ENCODE measurements at places on chromosomes 2 and 18. TPM values are rescaled to one million over a fixed set of nuclear protein-coding genes. Genes with fewer than 3 reads are reported as not detected.

GRCh38 chr2:58047373-58047935 lies 848 bp downstream of the VRK2 start:
- DNase-seq: no peak

DNA sequence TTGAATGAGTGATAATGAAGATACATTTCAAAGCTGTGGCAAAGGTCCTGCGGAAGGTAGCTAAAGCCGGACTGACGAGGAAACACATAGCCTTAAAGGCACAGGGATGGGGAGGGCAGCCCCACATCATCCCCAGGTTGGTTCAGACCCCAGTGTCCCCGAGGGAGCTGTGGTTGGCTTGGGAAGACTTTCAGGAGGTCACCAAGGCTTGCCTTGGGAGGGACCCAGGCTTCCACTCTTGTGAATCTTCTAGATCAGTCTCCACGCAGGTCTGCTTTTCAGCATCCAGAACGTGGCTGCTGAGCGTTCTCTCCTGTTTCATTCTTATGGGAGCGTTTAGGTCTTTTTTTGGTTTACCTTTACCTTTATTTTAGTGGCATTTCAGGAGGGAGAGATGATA lies 16.8 kb downstream of the KIF1A start:
- no peak for DNase-seq

GRCh38 chr18:22211657-22212056 lies 42.3 kb downstream of the GATA6 start:
- no peak for DNase-seq

DNA sequence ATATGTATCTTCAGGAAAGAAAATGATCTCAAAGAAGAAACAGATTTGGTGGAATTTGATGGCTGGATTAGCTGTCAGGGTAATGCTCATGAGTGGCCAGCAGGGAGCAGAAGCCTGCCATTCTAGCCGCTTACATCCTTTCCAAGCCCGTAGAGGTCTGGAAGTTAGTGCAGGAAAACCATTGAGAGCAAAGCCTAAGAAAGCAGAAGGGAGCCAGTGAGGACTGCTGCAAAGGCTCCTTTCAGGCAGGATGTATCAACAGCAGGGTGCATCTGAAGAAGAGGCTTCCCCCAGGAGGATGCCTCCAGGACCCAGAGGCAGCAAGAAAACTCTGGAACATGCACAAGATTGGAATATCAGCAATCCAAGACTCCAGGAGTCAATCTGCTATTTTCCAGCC lies 22.9 kb upstream of the LBH start:
- peak; percentile 76 for DNase-seq

The OSBPL6 gene
- polyA plus RNA-seq: 1.7 TPM

- no peak for DNase-seq
Measured at GRCh38 chr18:66005831-66006588, 255.2 kb downstream of the CDH7 start.

DNA sequence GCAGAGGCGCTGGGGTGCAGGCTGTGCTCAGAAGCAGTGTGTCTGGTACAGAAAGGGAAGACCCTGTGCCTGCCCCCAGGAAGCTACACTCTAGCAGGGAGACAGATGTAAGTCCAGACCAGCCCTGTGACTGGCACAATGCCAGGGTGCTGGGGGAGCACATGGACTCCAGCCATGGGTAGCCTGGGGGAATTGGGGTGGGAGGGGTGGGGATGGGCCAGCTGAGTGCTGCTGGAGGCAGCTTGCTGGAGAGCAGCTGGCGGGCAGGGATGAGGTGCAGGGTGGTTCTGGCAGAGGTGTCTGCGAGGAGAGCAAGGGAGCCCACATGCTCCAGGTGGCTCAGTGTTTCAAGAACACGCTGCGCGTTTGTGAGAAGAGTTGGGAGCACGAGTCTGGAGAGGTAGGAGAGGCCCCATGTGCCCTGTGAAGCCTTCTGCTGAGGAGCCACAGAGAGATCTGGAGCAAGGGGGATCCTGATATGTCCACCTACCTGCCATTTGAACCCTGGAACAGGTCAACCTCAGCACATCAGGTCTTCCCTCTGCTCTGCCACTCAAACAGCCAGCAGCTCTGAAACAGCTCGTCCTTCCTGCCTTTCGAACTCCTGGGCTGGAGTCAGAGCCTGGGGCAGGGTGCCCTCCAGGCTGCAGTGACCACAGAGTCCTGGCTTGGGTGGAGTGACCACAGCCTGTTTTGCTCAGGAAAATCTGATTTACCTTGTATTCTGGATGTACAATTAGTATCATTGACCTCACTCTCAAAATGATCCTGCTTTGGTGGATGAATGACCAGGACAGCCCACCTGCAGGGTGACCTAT lies 15.1 kb downstream of the ALLC start:
- DNase-seq: no peak

DNA sequence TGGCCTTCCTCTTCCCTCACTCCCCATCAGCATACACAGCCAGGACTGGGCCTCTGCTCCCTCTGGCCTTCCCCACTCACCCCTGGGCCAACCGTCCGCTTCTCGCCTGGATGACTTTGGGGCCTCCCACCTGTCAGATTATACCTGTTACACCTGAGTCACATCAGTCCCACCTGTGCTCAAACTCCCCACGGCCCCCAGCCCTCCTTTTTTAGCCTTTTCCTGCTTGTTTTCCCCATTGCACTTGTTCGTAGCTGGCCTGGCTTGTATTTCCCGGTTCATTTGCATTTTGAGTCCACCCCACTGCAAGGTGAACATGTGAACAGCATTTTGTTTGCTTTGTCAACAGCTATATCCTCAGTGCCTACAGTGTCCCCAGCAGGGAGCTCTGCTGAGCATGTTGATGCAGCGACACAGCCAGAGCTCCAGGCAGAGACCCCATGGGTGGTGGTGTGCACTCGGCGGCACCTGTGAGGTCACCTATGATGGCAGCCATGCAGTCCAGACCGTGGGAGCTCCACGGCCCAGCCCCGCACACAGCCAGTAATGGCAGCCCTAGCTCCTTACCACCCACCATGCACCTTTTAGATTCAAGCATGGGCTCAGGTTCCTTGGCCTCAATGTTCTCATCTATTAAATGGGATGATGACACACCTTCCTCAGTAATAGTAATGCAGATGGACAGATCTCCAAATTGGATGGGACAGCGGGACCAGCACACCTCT lies 276.4 kb upstream of the HS6ST1 start:
- DNase-seq: peak; percentile 10

Measured in testis (tissue), 5 donors.